Activated T-cell treated with anti-CD3 and anti-CD28 coated beads for 48 hours (primary cell): ENCODE measurements at places on chromosomes 12 and 14.
A peak's percentile ranks its signal among the peaks of the same experiment; 100 is the strongest.

GRCh38 chr12:3913278-3913677 is 40.1 kb upstream of the PARP11 start:
- DNase-seq = no peak

- no peak for DNase-seq
Measured at GRCh38 chr12:15546102-15546701, 223.9 kb downstream of the PTPRO start.

GRCh38 chr14:74038020-74038859 is 19.1 kb downstream of the BBOF1 start:
- no peak for DNase-seq

- DNase-seq = no peak
Measured at GRCh38 chr12:24880732-24881131, 68.2 kb downstream of the BCAT1 start.

GRCh38 chr14:73886449-73887317 is at the start of gene ZNF410:
Gene ZNF410, plus strand, starts transcription at chr14:73886859. Its CDS starts 5,317 bp downstream, at chr14:73892176.
- peak; percentile 95 for DNase-seq

DNA sequence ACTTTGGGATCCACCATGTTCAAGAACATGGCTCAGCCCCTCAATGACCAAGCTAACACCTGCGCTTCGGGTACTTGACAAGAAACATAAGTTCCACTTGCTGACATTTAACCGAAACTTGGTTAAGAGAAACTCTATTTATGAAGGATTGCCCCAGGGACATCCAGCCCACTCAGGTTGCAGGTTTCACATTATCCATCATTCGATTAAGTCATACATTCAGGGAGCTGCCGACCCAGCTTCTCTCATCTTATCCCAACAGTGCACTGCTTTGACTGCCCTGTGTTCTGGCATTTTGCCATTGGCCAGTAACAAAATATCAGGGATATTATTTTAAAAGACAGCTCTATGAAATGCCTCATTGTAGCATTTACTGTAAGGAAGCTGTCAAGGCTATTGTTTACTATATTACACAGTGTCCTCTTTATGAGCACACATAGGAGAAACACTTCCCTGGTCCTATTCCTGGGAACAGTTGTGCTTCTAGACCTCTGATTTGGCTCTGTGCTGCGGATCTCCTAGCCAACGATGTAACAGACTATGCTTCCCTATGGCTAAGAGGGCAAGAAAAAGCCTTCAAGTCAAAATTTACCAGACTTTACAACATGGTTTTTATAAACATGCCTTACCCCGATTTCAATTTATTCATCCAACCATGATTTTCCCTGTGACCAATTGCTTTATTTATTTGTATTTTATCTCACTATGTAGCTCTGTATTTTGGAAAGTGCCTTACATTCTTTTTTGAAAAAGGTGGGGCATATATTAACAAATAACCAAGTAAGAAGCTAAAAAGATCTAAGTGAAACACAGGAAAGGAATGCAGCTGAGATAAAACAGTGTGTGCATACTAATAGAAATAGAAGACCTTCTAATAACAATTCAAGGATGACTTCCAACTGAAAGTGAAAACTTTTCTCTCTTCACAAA is 109.3 kb downstream of the ITPR2 start:
- no peak for DNase-seq

GRCh38 chr14:105436891-105437722 is 17.5 kb downstream of the MTA1 start:
- DNase-seq = no peak

GRCh38 chr12:6416596-6416995 is 28.2 kb upstream of the CD27 start:
- no peak for DNase-seq

DNA sequence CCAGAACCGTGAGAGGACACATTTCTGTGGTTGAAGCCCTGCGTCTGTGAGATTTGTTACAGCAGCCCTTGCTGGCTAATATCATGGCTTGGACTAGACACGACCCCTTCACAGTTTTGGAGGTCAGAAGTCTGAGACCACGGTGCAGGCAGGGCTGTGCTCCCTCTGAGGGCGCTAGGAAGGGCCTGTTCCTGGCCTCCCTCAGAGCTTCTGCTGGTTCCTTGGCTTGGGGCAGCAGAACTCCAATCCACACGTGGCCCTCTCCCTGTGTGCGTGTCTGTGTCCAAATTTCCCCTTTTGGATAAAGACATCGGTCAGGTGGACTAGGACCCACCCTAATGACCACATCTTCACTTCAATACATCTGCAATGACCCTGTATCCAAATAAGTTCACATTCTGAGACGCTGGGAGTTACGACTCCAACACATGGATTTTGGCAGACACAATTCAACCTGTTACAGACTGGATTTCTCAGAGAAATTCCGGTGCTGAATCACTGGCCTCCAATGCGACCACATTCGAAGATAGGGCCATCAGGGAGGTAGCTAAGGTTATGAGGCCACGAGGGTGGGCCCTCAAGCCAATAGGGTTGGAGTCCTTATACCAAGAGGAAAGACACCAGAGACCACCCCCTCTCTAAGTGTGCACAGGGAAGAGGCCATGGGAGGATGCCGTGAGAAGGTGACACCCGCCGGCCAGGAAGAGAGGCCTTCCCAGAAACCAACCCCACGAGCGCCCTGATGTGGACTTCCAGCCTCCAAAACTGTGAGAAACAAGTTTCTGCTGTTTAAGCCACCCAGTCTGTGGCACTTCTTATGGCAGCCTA is 43.6 kb upstream of the PPP2R5C start:
- DNase-seq = no peak

GRCh38 chr12:63875703-63876102 is 31.2 kb downstream of the SRGAP1 start:
- no peak for DNase-seq

DNA sequence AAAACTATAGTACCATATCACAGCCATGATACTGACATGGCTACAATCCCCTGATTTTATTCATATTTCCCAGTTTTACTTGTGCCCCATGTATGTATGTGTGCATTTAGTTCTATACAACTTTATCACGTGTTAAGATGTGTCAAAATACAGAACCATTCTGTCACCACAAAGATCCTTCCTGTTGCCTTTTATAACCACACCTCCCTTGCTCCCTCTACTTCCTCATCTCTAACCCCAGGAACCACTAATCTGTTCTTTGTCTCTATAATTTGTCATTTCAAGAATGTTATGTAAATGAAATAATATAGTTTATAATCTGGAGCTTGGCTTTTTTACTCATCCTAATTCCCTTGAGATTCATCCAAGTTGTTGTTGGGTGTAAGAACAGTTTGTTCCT is 358.4 kb downstream of the DPF3 start:
- no peak for DNase-seq

DNA sequence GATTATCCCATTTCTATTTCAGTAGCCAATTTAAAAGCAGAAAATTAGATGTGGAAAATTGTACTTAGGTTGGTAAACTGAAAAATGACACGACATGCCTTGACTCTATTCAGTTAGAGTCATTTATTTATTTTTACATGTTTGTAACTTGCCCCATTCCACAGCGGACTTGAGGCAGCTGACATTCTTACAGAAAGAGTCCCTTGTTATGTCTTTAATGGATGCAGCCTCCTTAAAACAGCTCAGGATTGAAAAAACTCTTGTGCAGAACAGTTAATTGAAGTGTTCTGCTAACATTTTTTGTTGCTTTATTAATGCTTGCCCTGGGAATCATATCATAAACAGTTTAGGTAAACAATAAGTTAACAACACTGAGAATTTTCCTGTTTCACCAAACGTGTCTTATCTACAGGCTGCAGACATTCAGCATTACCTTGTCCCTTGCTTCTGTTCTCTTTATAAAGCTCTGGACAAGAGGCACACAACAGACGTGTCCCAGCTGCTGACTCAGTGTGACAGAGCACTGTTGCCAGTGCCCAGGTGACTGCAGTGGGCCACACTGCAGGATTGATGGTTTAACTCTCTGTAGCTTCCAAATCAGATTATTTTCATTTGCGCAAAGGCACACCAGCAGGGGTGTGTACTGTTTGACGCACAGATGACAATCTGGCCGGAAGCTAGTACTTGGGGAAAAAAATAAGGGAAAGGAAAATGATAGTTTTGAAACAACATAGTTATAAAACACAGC is 101.6 kb downstream of the PELI2 start:
- DNase-seq = no peak

GRCh38 chr12:108410689-108411088 is 71.6 kb upstream of the CMKLR1 start:
- DNase-seq = no peak

DNA sequence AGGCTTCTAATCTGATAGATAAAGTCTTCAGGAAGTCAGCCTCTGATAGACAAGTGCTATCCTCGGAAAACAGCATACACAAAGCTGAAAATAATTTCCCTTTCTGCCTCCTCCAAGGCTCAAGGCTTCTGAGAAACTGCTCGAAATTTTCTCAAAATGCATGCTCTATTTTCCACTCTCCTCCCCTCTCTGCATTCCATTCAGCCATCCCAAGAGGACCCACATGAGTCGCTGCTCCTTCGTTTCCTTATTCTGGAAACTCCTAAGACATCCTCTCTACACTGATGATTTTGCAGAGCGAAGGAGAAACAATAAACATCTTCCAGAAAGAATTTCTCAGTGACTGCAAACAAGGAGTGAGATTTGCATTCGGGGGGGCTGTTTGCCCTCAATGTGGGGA is 92.2 kb upstream of the SFSWAP start:
- no peak for DNase-seq

- DNase-seq = no peak
Measured at GRCh38 chr12:6641131-6641530, 5.4 kb upstream of the LPAR5 start.

DNA sequence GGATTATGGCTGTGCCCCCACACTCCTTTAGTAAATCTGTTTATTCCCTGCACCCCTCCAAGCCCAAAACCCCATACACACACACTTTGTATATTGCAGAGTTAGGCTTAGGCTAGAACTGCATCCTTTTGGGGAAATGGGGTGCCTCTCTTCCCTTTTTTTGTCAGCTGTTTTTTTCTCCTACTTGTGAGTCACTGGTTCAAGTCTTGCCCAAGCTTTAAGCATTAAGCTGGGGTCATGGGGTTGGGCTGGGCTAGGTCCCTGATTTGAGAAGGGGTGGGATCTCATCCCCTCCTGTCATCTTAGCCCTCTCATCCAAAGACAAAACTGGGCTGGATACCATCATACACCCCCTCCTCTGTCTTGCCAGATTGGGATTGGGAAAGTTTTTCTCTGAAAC is 1.6 kb downstream of the LRP1 start:
- DNase-seq = no peak

DNA sequence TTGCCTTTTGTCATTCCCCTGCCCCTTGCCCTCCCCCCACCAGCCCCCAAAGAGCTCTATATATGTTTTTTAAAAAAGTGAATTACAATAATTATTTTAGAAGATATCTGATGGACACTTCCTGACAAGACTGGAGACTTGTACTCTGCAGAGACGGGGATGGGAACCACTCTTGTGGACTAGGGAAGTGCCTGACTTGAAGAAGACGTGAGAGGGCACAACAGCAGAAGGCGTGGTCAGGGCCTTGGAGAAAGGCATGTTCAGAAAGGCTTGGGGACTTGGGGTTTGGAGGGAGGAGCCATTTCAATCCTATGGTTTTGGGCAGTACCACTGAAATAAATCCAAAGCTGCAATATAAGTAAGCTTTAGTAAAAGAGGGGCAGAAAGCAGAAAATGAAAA is 154.7 kb downstream of the APAF1 start:
- no peak for DNase-seq

GRCh38 chr14:52349731-52350130 is 35.6 kb downstream of the PTGER2 start:
- DNase-seq = no peak

DNA sequence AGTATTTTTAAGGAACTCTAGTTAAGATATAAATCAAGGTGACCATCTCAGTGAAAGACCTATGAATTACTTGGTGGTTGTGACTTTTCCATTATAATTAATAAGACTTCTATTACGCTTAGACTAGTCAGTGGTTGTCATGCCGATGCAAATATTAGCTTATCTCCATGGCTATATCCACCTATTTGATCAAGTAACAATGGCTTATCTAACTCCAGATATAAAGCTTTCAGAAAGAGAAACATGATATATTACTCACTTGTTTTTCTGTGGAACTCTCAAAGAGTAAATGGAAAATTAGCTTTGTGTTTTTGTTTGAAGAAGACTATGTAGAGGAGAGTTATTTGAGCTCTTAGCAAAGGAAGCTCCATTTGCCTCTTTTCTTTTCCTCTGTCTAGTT is 323.8 kb upstream of the DCN start:
- no peak for DNase-seq

GRCh38 chr14:55051165-55051422 is 353 bp upstream of the MAPK1IP1L start:
- DNase-seq = no peak

GRCh38 chr14:69906201-69906600 is 27.0 kb downstream of the SMOC1 start:
- DNase-seq = no peak

DNA sequence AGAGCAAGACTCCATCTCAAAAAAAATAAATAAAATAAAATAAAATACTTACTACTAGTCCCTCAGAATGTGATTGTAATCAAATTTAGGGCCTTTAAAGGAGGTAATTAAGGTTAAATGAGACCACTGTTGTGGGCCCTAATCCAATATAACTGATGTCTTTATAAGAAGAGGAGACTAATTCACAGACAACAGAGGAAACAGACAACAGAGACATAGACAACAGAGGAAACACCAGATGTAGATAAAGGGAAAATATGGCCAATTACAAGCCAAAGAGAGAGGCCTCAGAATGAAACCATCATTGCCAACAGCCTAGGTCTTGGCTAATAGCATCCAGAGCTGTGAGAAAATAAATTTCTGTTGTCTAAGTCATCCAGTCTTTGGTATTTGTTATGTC is 669.0 kb upstream of the FOXG1 start:
- DNase-seq = no peak

- no peak for DNase-seq
Measured at GRCh38 chr14:102875652-102876051, 46.8 kb upstream of the AMN start.

GRCh38 chr12:54603872-54604271 is 15.4 kb upstream of the PPP1R1A start:
- no peak for DNase-seq

DNA sequence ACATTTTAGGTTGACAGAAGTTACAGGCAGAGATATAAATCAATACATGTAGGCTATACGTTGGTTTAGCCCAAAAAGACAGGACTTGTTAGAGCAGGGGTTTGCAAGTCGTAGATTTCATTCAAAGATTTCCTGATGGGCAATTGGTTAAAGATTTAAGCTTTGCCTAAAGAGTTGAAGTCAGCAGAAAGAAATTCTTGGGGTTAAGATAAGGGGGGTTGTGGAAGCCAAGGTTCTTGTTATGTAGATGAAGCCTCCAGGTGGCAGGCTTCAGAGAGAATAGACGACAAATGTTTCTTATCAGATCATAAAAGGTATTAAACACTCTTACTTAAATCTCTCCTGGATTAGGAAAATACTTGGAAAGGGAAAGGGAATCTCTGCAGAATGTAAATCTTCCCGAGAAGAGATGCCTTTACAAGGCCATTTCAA is 510.8 kb downstream of the TMTC2 start:
- no peak for DNase-seq

DNA sequence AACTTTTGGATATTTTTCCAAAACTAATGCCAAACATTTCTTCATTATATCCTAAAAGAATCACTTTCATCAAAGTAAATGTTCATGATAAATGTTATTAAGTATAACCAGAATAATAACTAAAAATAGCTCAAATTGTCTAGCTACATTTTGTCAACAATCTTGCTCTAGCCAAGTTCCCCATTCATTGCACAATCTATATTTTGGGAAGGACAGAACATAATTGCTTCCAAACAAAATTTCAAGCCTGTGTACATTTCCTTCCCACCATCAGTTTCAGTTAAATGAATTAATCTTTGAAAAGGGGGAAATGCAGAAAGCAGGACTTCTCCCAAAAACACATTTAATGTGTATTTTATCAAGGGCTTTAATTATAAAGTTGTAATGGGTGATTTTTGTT is 98.0 kb upstream of the PLEKHG7 start:
- DNase-seq = no peak
